ENCODE measurements at places on chromosomes 5 and 9.

DNA sequence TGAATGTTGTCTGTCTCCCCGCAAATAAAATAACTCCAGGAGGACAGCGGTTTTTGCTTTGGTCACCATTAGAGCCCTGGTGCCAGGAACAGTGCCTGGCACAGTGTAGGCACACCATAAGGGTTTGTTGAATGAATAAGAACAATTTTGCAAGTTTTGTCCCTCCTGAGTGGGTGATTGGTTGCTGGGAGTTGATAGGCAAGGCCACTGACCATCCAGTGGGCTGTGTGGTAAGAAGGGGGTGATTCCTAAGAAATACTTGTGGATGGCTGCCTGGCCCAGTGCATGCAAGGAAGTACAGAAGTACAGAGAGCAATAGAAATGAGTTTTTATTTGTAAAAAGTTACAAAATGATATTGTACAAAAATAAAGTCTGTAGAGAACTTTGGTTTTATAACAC lies 27.5 kb downstream of the GDNF start:
- DNase-seq = no peak

DNA sequence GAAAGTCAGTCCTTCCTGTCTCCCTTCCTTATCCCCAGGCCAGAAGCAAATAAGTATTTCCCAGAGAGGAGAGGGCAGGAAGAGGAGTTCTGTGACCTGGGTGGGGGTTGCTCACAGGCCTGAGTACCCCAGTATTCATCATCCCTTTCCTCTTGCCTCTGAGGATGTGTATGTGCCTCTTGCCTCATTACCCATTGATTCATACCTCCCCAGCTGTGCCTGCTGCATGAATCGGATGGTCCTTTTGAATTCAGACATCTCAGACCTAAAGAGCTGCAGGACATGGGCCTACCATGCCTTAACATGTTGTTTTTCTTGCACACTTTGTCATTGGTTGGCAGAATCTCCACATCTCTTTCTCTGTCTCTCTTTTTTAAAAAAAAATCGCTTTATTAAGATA lies 112.8 kb upstream of the SHB start:
- DNase-seq = no peak

DNA sequence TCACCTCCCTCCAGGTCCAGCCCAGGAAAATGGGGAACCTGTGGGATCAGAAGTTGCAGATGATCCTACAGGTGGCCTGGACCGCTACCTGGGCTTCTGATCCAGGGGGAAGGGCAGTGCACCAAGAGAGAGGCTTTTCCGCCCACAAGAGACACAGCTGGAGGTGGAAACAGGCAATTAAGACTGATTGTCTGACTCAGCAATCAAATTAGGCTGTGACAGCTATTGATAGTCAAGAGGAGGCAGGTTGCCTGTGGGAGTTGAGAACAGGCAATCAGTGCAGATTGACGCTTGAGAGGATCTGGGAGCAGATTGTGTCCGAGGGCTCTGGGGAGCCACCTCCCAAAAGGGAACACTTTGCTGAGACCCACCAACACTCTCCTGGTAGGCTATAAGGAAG lies 71.1 kb upstream of the SLC44A1 start:
- DNase-seq = no peak

GRCh38 chr5:97078958-97079743 lies 63.3 kb downstream of the LIX1 start:
- DNase-seq = peak; percentile 25

DNA sequence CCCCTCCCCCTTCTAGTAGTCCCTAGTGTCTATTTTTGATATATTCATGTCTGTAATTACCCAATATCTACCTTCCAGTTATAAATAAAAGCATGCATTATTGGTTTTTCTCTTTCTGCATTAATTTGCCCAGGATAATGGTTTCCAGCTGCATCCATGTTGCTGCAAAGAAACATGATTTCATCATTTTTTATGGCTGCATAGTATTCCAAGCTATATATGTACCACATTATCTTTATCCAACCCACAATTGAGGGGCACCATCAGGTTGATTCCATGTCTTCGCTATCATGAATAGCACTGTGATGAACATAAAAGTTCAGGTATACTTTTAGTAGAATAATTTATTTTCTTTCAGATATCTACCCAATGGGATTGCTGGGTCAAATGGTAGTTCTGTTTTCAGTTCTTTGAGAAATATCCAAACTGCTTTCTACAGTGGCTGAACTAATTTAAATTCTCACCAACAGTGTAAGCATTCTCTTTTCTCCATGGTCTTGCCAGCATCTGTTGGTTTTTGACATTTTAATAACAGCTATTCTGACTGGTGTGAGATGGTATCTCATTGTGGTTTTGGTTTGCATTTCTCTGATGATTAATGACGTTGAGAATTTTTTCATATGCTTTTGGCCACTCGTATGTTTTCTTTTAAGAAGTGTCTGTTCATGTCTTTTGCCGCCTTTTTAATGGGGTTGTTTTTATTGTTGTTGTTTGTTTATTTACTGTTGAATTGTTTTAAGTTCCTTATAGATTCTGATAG lies 746.1 kb upstream of the MEF2C start:
- no peak for DNase-seq

DNA sequence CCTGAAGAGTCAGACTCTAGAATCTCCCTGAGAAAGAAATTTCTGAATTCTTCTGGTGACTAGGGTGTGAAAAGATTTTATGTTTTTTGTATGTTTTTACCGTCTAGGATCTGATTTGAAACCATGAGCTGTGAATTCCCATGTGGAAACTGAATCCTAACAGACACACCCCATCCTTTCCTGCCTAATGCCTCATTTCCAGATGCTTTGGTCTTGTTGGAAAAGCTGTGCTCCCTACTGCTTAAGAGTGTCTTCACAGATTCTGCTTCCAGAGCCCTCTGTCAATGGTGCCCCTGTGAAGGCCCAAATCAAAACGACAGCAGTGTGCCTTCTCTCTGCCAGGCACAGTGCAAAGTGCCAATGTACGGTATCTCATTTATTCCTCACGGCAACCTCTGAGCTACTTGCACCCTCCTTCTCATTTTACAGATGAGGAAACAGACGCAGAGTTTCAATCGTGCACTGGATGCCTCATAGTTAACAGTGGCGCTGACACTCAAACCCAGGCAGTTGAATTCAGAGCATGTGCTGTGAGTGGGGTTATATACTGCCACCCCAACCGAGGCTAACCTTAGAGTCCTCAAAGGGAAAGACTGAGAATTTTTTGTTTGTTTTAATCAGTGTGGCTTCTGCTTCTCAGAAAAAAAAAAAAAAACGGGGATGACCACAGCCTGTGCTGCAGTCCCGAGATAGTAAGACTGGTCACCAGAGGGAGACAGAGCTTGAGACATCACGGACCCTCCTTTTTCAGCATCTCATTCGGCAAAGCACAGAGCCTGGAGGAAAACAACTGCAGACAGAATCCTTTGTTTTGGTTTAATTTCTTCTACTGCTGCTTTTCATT lies 188.4 kb downstream of the SNCAIP start:
- peak; percentile 22 for DNase-seq

DNA sequence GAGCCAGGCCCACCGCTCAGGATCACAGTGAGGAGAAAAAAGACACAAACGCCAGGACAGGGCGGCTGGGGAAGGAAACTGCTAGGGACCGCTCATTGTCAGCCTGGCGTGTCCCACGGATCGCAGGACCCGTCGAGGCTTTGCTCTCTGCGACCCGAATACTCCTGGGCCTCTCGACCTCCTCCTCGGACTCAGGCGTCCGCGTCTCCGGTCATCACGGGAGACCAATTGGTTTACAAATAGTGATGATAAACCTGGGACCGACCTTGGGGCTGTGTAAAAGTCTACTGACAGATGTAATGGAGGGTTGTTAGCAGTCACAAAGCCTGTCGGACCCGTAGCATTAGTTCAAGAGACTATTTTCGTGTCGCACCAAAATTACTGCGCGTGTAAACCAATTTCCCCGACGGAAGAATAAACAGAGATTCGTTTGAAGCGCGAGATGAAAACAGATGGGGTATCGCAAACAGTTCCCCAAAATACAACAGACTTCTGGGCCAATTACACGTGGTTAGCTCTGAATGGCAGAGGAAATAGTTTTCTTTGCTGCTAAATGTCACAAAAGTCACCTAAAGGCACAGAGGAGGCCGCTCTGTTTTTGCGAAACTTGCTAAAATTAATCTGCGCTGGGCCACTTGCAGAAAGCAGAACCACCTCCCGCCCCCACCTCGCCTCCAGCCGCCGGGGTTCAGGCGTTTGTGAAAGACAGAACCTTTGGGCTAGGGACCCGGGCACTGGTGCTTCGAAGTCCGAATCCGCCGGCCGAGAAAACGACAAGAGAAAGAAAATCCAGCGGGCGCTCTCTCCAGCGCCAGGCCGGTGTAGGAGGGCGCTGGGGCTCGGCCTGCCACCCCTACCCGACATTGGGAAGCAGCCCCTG lies 67.6 kb downstream of the FOXD1 start:
- no peak for DNase-seq

- DNase-seq = no peak
Observed at GRCh38 chr5:97906135-97906534, 723.1 kb upstream of the RIOK2 start.

DNA sequence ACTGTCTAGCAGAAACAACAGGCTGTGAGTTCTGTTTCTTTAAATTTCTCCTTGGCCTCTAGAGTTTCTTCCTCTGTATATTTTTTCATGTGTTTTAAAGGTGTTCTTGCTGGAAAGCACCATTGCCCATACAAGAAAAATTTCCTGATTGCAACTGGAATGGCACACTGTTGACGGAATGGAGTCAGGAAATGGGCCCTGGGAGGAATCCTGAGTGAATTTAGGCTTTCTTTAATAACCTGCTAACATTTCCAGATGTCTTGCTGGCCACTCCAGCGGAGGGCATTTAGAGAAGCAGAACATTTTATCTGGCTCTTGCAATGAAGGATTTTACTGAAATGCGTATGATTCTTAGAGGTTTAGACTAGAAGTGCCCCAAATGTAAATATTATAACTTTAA lies 736.3 kb downstream of the TAF11L14 start:
- DNase-seq = no peak

GRCh38 chr9:96122282-96122681 lies 179.7 kb downstream of the HSD17B3 start:
- no peak for DNase-seq

- no peak for DNase-seq
Observed at GRCh38 chr5:143886651-143887638, 75.0 kb downstream of the HMHB1 start.

Measured in HS-5 (cell line).